ENCODE measurements at places on chromosomes 6 and 20. TPM values are rescaled to one million over a fixed set of nuclear protein-coding genes. Genes with fewer than 3 reads are reported as not detected.

The LAMA2 gene
- total RNA-seq = 0.69 TPM

The LKAAEAR1 gene
- 0.43 TPM for total RNA-seq

The HAO1 gene
- total RNA-seq = not detected

The CEP57L1 gene
- total RNA-seq = 25.0 TPM

The KIFC1 gene
- 96.0 TPM for total RNA-seq

The RNF144B gene
- 1.8 TPM for total RNA-seq

The RIPPLY2 gene
- total RNA-seq = not detected

The EYA2 gene
- not detected for total RNA-seq

The ANKRD66 gene
- total RNA-seq = not detected
